ENCODE measurements at places on chromosomes 13 and 19.

DNA sequence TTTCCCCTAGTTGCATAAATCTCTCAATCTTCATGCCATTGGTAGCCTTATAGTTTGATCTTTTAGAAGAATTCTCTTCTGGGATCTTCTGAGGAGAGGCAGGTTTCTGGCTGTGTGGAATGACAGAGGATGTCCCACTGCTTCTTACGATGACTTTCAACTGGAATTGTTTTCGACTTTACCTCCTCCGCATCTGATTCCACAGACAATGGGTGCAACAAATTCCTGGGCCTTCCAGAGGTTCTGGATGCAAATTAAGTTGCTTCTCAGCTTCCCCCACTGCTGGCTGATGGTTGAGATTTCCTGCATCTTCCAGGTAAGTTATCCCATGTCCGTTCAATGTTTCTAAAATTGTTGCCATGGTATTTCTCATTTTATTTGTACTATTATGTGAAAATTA lies 142.3 kb upstream of the TSC22D1 start:
- DNase-seq, result no peak

DNA sequence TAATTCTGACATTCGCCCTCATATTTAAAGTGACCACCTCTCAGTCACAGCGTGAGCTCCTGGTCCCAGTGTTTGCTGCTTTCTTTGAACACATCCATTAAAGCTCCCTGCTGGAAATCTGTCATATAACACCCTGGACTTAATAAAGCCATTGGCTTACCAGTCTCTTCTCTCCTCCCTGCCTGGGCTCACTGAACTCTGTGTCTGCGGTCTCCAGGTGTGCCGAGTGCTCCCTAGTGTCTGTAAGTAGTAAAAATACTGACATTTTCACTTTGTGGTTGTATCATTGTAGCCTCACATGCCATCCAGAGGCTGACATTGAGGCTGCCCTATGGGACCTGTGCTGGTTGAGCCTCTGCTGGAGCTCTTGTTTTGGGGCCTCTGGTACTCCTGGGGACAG lies 2.6 kb upstream of the PSG11 start:
- no peak for DNase-seq

- peak; percentile 16 for DNase-seq
These were observed 66.5 kb downstream of the PAN3 start for GRCh38 chr13:28204690-28205443.

DNA sequence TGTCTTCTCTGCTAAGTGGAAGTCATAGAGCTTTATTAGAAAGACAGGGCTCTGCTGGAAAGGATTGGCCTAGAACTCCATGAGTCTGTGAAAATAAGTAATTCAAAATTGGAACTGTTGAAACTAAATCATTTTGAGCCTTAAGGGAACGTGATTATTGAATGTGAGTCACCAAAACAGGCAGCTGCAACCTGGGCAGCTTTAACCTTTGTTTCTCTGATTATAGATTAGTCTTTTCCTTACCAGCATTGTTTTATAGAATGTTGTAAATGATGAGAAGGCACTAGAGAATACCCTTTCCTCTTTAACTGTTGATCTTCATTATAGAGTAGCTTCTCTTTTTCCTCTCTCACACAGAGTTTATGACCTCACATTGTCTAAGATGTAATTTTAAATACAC lies 638.8 kb upstream of the SLITRK6 start:
- no peak for DNase-seq

DNA sequence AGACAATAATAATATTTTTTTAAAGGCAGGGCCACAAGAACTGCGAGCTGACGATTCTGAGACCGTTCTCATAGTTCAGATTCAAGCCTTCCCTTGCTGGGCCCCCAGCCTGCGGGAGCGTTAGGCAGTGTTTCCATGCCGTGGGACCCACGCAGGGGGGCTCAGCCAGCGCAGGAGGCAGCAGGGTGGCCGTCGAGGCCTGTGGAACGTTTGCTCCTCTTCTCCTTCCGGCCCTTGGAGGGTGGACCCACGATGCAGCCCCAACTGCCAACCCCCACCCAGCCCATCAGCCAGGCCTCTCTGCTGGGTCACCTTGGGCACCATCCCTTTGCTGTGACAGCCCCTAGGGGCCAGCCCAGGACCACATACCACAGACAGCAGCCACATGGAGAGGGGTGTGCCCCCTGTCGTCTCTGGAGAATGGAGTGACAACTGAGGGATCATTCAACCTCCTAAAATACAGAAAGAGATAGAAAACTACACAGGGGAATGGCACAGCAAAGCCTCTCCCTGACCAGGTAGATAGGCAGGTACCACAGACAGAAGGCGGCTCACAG lies 46.8 kb downstream of the PDCD5 start:
- no peak for DNase-seq

GRCh38 chr13:52862358-52863206 lies 14.1 kb upstream of the PCDH8 start:
- no peak for DNase-seq

DNA sequence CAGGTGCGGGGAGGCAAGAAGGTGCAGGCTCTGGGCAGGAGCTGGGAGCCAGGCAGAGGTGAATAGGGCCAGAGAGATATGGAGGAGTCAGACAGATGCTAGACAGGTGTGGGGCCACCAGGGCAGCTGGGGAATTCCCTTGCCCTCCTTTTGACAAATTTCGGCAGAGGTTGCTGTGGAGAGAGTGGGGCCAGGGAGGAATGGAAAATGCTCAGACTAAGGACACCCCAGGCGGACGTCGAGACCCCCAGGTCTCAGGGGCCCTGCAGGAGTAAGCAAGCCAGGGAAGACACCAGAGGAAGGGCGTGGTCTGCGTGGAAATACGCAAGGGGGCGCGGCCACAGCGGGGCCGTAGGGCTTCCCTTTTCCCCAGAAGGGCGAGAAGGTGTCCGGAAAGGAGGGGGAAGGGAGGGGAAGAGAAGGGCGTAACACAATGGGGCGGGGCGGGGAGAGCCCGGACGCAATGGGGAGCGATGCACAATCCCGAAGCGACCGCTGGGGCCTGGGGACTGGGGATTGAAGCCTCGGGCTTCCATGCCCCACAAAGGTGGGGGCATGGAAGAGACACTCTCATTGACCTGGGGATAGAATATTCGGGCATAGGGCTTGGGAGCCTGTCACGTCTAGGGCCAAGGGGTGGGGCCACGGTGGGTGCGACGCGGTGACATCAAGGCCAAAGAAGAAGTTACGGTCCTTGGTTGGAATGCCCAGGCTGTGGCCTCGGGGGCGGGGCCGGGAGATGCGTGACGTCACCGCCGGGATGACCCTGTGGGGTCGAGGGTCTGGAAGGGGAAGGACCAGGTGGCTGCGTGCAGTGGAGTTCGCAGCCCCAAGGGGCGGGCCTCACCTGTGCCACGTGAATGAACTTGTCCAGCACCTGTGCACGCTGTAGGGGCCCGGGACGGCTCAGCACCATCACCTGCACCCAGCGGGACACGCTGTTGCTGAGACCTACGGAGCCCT lies 8.2 kb downstream of the RASGRP4 start:
- peak; percentile 56 for DNase-seq

GRCh38 chr13:87671753-87672605 lies 808 bp downstream of the SLITRK5 start:
- peak; percentile 22 for DNase-seq

- no peak for DNase-seq
These were observed 233.0 kb upstream of the PRR20A start for GRCh38 chr13:56907766-56908165.

DNA sequence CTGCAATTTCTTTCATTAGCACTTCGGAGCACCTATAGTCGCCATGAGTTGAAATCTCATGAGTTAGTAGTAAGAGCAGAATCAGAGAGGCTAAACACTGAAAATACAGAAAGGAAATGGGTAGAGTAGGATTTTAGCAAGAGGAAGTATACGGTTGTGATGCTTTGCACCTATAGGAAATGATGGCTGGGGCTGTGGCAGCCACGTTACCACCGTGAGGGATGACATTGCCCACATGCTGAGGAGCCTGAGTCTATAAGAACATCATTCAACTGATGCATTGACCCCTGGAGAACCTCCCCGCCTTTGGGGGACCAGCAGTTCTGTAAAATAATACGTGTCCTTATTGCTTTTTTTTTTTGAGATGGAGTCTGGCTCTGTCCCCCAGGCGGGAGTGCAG lies 20.4 kb downstream of the FAM187B start:
- no peak for DNase-seq

DNA sequence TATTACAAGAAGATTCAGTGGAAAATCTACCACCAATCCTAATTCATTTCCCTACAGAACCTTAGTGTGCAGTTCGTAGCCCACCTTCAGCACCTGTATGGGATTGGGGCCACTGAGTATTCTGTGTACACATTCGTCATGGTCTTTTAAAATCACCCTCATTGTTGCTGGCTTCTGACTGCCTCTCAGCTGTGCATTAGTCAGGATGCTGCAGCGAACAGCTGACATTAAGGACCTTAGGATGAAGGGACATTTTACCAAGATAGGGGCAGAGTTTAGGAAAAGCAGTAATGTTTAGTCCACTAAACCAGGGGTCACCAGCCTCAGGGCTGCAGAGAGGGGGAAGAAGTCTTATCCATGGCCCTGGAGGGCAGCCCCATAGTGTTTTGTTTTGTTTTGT lies 176.5 kb downstream of the COL4A1 start:
- DNase-seq, result no peak

DNA sequence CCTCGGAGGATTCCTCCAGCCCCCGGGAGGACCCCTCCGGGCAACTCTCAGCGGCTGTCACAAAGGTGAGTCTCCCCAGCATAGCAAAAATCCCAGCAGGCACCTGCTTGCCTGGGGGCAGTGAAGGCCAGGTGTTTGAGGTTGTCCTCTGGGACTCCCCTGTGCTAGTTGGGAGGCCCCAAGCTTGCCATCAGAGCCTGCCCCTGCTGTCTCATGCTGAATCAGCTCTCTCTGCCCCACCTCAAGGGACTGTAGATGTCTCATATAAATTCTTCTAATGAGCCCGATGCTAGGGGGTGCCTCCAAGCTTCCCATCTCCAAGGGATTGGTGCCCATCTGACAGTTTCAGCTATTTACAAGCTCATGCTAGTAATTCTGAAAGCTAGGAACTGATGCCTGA lies 53.6 kb downstream of the NWD1 start:
- no peak for DNase-seq

- DNase-seq, result no peak
These were observed 89.7 kb downstream of the HSPH1 start for GRCh38 chr13:31072041-31072440.

DNA sequence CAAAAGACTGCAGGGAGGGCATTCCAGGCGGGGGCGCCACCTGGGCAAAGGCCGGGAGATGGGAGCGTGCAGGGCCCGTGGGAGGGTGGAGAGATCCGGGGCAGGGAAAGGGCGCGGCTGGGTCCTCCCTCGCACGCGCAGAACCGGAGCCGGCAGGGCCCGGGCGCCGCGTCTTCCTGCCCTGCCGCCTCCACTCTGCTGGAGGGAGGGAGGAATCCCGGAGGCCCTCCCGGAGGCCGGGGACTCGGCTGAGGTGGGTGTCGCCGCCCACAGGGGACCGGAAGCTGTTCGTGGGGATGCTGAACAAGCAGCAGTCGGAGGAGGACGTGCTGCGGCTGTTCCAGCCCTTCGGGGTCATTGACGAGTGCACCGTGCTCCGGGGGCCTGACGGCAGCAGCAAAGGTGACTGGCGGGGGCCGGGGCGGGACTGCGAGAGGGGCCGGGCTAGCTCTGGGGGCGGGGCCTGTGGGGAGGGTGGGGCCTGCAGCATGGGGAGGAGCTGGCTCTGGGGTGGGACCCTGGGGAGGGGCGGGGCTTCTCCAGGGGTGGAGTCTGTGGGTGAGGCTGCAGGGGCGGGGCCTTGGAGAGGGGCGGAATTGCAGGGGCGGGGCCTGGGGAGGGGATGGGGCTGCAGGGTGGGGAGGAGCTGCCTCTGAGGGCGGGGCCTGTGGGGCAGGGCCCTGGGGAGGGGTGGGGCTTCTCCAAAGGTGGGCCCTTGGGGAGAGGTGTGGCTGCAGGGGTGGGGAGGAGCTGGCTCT lies 51.3 kb downstream of the CELF5 start:
- peak; percentile 99 for DNase-seq

DNA sequence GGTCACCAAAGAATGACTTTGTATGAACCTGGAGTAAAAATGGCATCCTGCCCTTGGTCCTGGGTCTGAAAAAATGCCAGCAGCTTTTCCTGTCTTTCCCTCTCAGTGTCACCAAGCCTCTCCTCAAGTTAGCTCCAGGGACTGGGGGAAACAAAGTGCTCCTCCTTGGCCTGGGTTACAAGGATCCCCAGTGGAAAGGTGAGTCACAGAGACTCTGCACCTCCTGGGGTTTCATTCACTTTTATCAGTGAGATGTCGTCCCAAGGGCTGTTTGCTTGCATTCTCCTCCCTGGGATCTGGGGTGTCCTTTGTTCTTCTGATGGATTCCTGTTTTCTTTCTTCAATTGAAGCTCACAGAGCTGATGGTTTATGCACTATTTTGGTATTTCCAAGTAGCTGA lies 93.2 kb upstream of the CSNK1A1L start:
- DNase-seq, result no peak

- DNase-seq, result no peak
These were observed 100.3 kb upstream of the DOCK9 start for GRCh38 chr13:99078017-99078771.

- no peak for DNase-seq
These were observed at the start of gene HTR2A for GRCh38 chr13:46896341-46897137. Gene HTR2A (minus strand): TSS chr13:46897053. CDS start chr13:46895906, 1,147 bp downstream.

DNA sequence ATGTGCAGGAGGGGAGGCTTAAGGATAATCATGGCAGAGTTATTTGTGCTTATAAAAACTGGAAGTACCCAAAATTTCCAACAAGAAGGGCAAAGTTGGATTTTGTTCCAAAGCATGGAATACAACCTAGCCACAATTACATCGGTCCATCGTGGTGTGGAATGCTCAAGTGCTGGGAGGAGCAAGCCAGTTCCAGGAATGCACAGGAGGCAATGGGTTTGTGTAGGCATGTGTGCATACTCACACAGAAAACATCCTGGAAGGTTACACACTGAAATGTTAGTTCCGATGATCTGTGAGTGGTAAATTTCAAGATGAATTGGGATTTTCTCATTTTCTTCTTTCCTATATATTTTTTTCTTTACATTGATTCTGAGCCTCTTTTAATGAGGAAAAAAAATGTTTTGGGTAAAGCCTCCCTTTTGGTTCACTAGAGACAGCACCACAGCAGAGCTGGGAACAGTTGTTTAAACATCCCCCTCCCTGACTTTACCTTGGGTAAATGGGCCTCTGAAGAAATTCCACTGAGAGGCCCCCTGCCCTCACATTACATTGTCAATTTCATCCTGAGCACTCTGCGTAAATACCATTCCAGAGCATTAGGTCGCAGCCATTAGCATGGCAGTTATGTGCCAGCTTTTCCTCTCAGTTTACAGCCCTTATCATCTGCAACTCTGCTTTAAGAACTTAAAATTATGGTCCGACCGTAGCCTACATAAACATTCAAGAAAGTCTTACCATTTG lies 122.0 kb downstream of the UQCRFS1 start:
- DNase-seq, result no peak

DNA sequence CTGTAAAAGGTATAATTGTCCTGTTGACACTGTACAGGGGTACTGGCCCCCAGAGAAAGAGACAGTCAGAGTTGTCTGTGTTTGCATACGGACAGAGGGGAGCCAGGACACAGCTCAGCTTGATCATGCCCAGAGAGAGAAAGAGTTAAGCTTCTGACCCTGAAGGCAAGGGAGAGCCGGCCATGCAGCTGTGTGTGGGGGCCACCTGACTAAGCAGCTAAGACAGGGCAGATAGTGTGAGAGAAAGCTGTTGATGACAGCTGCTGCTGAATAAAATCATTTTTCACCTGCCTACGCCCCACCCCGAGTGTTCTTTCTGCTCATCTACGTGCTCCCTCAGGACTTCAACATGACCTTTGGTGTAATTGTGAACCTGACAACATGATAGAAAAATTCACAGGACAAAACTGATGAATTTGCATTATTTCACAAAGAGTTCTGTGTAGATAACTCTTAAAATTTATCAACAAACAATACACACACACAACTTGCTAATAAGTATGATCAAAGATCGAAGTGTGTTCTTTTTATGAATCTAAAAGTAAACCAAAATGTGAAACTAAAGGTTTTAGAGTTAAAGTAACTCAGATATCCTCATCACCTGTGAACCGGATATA lies 1294.3 kb upstream of the ATXN8OS start:
- DNase-seq, result no peak
